ENCODE measurements at places on chromosomes 6 and 20.

- DNase-seq, result no peak
These were observed 57.9 kb upstream of the FOXO3 start for GRCh38 chr6:108502832-108503231.

DNA sequence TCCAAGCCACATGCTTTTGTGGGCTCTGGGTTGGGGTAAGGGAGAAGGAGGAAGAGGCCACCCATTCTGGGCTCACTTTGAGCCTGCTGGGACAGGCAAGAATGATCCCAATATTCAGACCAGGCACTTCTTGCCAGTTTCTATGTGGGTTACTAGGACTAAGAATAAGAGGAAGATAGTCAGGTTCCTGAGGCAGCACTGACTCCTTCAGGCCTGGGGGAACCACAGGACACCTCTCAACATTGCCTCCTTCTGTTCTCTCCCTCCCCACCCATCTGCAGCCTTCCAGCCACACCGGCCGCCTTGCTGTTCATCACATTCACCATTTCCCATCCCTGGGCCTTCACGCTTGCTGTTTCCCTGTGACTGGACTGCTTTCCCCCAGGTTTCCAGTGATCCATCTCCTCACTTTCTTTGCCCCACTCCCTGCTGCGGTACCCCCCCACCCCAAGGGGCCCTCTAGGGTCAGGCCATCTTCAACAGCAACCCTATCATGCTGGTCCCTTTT, 69.2 kb upstream of the SIRPA start:
- DNase-seq, result no peak

DNA sequence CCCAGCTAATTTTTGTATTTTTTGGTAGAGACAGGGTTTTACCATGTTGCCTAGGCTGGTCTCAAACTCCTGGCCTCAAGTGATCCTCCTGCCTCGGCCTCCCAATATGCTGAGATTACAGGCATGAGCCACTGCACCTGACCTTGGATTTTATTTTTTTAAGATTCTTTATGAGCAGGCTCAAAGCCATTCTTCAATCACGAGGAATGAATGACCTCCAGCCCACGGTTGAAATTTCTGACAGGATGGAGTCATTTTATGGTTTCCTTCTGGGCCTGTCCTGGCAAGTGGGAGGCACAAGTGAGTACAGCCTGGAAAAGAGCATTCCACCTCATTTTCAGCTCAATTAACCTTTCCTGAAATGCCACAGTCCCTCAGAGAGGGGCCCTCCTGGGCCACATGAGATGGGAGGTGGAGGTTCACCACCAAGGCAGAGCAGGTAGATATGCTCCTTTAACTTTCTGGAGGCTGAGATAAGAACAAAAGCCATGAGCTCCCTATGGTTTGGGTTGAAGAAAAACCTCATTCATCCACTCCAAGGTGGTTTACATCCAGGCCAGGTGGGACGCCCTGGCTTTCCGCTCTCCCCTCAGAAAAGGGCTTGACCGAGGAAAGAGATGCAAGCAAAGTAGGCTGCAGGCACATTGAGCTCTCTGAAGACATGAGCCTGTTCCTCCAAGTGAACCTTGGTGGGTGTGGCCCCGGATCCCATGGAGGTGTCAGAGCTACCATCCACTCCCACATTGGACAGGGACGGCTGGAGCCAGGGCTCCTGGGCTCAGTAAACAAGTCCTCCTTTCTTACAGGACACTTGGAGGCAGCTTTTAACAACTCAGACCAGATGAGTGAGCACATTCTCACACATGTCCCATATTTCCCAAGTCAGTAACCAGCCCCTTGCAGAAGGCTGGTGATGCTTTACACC, 208.5 kb upstream of the SSTR4 start:
- no peak for DNase-seq

- no peak for DNase-seq
These were observed 106.7 kb upstream of the RREB1 start for GRCh38 chr6:7000825-7001777.

GRCh38 chr6:41914869-41915530, 5.9 kb downstream of the MED20 start:
- DNase-seq, result no peak

GRCh38 chr6:30530014-30530413, 26.3 kb downstream of the GNL1 start:
- DNase-seq, result no peak

- no peak for DNase-seq
These were observed 29.9 kb downstream of the FBXO30 start for GRCh38 chr6:145784683-145785082.

All from NCI-H1092 (cell line).